ACHN (cell line): ENCODE measurements at places on chromosomes 6 and 20.

DNA sequence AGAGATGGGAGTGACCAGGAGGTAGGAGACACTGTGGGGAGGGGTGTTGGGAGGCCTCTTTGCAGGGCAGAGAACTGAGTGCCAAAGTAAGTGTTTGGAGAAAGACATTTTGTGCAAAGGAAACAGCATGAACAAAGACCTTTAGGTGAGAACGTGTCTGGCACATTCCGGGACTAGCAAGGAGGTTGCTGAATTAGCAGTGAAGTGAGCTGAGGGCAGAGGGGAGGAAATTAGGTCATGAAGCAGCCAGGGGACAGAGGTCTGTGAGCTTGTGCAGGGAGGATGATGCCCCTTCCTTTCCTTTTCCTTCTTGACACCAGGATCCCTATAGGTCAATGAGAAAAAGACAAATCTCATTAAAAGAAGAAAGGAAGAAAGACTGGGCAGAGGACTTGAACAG lies 21.4 kb upstream of the AHCY start:
- DNase-seq: no peak

DNA sequence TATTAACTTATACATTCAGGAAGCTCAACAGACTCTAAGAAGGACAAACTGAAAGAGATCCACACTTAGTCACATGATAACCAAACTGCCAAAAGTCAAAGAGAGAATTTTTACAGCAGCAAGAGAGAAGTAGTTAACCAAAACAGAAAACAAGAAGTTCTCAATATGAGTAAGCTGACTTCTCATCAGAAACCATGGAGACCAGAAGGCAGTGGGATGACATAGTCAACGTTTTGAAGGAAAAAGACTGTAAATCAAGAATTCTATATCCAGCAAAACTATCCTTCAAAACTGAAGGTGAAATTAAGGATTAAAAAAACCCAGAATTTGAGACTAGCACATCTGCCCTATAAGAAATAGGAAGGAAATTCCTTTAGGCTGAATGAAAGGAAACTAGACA lies 60.4 kb downstream of the COL19A1 start:
- no peak for DNase-seq

GRCh38 chr20:59147586-59147985 lies 16.0 kb upstream of the ZNF831 start:
- DNase-seq: no peak

GRCh38 chr6:149934249-149935156 lies 7.3 kb upstream of the ULBP2 start:
- DNase-seq: peak; percentile 69

DNA sequence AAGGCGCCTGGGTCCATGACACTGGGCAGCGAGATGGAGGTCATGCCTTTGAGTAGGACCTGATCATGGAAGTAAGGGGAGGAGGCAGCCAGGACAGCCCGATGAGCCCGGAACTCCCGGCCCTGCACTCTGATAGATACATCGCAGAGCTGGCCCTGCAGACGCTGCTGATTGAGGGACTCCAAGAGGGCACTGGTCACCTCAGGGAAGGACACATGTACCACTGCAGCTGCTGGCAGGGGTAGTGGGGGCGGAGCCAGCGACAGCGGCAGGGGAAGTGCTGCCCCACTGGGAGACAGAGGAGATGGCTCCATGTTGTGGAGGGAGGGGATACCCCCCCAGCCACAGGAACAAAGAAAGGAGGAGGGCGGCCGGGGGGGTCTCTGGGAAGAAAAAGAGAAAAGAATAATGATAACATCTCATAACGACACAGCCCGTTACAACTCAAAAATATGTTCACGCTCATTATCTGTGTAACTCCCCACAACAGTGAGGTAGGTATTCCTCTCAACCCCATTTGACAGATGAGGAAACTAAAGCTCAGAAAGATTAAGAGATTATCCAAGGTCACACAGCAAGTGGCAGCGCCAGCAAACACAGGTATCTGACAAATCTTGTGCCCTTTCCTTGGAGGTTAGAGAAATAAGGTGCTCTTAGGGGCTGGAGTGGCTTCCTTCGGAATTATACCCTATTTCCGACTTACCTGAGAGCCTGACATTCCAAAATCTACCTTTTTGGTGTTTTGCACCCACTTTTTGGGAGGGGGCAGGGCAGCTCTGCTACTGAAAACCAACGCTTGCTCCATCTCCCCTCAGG lies 733 bp downstream of the ZBTB22 start:
- DNase-seq: no peak

DNA sequence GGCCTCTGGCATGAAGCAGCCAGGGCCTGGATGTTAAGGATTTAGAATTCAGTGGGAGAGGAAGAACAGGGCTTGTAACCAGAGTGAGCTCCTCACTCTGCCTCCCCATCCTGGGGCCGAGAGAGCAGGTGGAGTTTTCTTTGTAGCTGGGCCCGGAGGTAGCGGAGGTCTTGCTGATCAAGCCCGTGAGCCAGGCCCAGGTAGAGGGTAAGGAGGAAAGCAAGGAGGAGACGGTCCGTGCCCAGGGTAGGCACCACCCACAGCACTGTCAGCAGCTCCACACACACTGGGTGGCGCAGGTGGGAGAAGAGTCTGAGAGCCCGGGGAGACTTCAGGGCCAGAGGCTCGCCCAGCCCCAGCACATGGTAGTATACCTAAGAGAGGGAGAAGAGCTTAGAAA lies 2.1 kb upstream of the PPP1R18 start:
- no peak for DNase-seq

- no peak for DNase-seq
Measured at GRCh38 chr6:6624269-6624990, 35.9 kb downstream of the LY86 start.

GRCh38 chr20:32203356-32204204 lies 4.0 kb downstream of the PLAGL2 start:
- DNase-seq: no peak

DNA sequence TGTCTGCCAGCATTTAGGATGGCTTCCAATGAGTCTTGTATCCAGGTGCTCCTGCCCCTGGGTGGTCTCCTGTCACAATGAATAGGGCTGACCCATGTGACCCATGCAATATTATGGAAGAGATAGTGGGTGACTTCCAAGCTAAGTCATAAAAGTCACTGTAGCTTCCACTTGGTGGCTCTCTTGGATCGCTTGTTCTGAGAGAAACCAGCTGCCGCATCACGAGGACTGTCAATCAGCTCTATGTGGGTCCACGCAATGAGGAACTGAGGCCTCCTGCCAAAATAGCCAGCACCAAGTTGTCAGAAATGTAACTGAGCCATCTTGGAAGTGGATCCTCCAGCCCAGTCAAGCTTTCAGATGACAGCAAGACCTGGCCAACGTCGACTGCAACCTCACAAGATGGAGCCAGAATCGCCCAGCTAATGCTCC lies 14.9 kb upstream of the MATN4 start:
- peak; percentile 24 for DNase-seq

GRCh38 chr6:51495096-51495495 lies 592.3 kb downstream of the PKHD1 start:
- no peak for DNase-seq

DNA sequence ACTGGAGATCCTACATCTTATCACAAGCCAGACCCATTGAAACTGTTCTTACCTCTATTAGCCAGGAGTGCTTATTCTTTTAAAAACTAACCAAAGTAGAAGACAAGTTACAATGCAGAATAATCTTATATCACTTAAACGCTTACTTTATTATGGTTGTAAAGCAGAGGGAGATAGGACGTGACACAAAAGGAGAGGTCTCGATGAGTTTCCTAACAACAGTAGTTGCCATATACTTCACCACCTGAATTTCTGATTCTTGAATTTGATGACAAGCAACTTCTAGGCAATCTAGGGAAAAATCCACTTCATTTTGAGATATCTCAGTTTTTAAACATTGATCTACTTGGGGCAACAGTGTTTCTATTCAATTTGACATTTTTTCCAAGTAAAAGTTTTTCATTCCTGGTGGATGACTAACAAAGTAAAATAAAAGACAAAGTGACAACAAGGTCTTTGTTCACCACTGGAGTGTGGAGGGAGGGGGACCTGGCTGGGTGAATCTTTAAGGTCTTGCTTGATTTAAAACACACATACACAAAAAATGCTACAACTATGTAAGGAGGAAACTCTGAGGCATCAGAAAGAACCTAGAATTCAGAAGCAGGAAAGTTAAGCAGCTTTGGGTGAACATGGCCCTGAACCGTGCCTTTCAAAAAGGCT lies 110.9 kb downstream of the SMLR1 start:
- no peak for DNase-seq

DNA sequence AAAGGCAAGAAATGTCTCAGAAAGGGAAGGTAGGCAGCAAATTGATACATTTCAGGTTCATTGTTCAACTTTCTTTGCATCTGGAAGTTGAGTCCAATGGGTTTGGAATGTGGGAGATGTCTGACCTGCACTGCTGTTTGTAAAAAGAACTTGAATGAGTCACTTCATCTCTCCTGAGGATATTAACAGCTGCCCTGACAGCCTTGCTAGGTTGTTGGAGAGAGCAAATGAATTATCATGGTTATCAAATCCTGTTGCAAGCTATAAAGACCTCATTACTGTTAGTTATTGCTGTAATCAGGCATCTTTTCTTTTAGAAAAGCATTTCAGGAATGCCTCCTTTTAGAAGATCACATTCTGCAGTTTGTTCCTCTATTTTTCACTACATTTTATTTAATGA lies 23.0 kb upstream of the FLRT3 start:
- DNase-seq: no peak

DNA sequence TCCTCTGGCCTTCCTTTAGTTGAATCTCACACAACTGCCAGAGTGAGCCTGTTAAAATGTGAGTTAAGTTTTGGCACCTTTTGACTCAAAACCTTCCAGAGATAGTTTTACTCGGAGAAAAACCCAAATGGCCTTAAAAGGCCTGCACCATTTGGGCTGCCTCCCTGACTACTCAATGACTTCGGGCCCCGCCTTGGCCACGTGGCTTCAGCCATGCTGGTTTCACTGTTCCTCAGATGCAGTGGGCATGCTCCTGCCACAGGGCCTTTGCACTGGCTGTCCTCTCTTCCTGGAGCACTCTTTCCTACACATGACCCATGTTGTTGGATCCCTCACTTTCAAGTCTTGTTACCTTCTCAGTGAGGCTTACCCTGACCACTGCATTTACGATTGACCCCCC lies 18.3 kb downstream of the VEGFA start:
- no peak for DNase-seq

DNA sequence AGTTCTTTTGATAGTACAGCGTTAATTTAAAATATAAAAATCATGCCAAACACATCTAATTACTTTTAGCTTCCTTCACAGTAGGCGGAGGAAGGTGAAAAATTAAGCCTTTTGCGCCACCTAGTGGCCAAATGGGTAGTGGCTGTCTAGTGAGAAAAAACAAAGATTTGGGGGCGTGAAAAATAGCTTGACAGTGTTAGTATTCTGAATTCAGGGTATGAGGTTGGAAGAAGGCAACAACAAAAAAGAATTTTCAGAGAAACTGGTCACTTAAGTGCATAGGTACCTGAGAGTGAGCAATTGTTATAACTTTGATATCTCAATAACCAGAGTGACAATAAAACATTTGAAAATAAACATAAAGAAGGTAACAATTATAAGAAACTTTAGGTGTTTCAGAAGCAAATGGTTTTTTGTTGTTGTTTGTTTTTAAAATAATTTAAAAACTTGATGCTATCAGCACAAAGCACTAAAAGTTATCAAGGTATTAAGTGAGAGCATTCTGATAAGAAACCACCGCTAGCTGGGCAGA lies 14.3 kb downstream of the PSMB9 start:
- peak; percentile 70 for DNase-seq

DNA sequence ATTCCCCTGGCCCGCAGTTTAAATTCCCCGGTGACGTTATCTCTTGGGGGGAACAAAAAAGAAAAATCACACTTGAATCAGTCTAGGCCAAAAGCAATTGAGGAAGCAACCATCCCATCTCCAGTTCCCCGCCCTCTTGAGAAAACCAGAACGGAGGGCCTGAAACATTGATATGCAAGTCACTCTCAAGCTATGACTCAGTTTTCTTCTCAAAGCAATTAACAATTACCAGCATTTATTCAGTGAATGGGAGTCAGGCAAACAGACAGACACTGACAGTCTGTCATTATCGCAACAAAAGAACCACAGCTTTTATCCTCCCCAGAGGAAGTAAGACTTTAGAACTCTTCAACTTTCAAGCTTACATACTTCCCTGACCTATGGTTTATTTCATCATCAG lies 100.9 kb downstream of the OPRM1 start:
- no peak for DNase-seq

- DNase-seq: no peak
Measured at GRCh38 chr6:45679163-45679562, 301.4 kb upstream of the SUPT3H start.

- no peak for DNase-seq
Measured at GRCh38 chr20:58084566-58084965, 143.9 kb downstream of the ANKRD60 start.

- no peak for DNase-seq
Measured at GRCh38 chr20:32877507-32877906, 18.8 kb downstream of the EFCAB8 start.

DNA sequence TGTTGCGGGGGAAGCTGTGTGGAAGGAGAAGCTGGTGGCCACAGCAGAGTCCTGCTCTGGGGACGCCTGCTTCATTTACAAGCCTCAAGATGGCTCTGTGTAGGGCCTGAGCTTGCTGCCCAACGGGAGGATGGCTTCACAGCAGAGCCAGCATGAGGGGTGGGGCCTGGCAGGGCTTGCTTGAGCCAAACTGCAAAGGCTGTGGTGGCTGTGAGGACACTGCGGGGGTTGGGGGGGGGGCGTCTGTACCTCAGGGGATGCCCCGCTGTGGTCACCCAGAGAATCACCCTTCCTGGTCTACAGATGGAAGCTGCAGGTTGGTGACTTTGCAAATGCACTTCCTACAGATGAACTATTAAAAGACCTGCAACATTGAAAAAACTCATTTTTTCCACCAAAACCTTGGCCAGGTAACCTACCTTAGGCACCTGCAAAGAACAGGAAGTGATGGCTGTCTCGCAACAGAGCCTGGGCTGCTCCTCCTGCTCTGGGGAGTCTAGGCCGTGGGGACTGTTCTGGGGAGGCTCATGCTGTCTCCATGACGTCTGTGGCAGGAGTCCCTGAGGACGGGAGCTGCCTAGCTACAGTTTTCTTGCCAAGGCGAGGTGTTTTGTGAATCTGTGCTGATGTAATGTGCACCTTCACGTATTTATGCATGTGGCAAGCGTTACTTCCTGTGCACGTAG lies 7.3 kb downstream of the NPBWR2 start:
- DNase-seq: no peak
